Vagina (tissue), 2 donors: ENCODE measurements at places on chromosomes 6 and 20. TPM values are rescaled to one million over a fixed set of nuclear protein-coding genes. Genes with fewer than 3 reads are reported as not detected.

- DNase-seq, result no peak
Observed at GRCh38 chr6:77324866-77325265, 138.4 kb downstream of the HTR1B start.

DNA sequence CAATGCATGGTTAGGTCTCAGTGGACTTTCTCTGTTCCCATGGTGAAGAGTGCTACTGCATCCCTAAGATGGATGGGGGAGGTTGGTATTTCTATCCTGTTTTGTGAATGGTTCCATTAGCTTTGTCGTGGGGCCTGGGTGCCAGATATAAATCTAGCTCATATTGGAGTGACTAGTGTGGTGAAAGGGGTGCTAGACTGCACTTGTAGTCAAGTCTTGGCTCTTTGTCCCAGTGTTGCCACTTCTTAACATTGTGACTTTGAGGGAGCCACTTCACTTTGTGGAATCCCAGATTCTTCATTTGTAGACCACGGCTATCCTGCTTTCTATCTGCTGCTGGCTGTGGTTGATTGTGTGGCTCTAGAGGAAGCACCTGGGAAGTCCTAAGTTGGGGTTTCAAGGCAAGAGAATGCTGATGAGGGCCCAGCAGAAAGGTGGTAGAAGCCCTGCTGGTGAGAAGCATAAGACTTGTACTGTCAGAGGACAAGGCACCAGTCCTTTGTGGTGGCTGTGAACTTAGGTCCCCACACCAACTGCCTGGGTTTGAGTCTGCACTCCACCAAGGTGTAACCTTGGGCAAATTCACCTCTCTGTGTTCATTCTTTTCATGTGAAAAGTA lies 44.1 kb downstream of the VAPB start:
- no peak for DNase-seq

- DNase-seq, result no peak
Observed at GRCh38 chr6:144338951-144339700, 54.0 kb downstream of the UTRN start.

DNA sequence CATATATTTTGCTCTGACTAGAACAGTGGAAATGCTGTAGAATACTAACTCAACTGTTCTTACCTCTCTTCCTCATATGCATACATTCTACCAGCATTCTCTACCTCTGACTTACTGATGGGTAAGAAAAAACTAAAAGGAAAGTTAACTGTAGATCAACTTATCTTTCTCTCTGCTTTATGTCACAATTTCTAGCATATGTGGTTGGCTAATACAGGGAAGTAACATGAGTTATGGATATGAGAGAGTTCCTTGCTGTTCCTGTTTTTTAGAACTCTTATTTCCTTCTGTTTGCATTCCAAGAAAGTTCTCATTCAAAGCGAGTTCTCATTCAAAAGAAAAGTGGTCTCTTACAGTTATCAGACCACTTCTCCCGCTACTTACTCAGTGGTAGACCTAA lies 226.8 kb upstream of the SGK1 start:
- no peak for DNase-seq

DNA sequence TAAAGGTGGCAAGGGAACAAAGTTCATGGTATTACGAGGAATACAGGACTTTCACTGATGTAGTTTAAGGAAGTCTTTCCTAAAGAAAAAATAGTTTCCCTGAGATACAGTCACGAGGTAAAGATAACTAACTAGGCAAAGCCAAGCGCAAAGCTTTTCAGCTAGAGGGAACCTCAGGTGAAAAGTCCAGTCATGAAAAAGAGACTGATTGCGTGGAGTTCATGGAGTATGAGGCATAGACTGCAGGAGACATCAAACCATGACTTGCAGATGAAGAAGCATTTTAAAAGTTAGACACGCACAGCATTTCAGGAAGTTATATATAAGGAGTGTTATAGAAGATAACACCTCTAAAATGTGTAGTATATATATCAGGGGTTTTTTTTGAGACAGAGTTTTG lies 205.6 kb upstream of the ZNF184 start:
- no peak for DNase-seq

GRCh38 chr20:38221119-38221589 lies 39.4 kb downstream of the KIAA1755 start:
- no peak for DNase-seq

Gene HSPA1L
- 0.98 TPM for total RNA-seq
